ENCODE measurements at places on chromosomes 16 and 17.
A peak's percentile ranks its signal among the peaks of the same experiment; 100 is the strongest.

DNA sequence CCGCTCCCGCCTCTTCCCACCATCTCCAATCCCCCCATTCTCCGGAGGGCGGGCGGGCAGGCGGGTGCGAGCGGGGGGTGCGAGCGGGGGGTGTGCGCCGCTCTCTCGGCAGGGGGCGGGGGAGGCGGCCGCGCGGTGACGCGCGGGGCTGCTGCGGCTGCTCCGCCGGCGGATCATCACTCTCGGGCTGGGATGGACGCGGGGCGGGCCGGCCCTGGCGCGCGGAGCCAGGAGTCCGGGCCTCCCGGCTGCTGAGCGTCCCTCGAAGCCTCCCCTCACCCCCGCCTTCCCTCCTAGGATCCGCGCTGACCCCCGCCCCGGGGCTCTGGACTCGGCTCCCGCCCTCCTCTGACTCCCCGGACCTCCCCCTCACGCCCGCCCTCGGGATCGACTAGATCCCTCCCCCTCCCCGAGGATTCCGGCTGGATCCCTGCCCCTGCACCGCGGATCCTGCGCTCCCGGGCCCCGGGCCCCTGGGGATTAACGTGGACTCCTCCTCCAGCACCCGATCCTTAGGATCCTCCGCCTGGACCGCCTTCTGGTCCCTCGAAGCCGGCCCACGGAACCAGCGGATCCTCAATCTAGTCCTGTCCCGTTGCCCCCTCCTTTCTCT, 946 bp upstream of the TMEM256 start:
- peak; percentile 45 for DNase-seq

- no peak for DNase-seq
Observed at GRCh38 chr17:27764589-27764988, 35.7 kb downstream of the NOS2 start.

DNA sequence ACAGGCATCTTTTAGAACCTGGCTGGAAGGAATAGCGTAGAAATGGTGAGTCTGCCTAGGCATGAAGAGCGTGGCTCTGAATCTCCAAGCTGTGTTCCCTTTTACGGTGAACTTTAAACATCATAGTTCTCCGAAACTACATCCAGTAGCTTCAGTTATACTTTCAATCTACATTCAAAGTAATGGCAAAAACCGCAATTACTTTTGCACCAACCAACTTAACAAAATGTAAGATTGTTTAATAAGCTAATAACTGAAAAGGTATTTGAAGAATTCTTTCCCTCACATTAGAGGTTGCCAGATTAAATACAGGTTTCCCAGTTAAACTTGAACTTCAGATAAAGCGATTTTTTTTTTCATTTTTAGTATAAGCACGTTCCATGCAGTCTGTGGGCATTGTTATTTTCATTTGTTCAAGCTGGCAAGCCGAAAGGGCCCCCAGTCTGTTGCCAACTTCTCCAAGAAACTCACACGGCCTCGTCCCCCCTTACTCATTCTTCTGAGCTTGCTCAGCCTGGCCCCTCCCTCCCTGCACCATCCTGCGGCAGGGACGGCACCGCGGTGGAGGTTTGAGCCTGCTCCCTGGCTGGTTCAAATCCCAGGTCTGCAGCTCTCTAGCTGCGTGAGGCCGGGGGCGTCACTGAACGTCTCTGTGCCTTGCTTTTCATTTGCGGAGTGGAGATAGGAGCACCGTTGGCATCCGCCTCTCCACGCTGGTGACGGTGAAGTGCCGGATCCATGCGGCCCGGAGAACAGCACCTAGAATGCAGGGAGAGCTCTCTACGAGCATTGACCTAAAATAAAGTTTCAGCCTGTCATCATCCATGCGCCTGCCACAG, 3.5 kb upstream of the MTHFSD start:
- no peak for DNase-seq

DNA sequence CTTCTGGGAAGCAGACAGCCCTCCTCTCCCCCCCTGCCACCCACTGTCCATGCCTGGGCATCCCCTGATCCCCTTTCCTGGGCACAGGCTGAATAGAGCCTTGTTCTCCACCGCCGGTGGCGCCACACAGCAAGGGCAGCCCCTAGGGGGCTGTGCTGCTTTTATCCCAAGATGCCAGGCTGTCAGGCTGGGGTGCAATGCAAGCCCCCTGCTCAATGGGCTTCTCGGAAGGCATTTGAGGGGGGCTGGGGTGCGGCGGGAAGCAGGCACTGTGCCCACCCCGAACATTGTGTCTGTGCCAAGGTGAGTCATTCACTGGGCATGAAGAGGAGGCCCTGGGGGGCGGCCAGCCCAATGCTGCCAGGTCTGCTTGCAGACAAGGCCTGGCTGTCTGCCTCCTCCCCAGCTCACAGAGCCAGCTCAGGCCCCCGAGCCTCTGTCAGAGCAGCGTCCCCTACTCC, 1.5 kb upstream of the GFAP start:
- no peak for DNase-seq

GRCh38 chr16:48188449-48189102, 32.8 kb upstream of the ABCC12 start:
- no peak for DNase-seq

DNA sequence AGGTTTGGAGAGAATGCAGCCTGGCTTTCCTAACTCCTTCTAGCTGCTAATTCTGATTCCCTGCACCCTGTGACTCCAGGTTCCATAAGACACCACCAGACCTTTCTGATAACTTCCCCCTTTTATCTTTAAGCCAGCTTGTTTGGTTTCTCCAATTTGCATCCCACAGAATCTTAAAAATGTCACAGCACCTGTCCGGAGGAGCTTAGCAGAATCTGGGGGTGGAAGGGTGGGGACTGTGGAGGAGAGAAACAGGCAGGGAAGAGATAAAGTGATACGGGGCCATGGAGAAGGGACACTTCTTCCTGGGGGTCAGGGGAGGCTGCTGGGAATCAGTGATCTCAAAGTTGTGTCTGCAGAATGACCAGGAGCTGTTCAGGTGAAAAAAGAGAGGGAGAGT, 59.4 kb downstream of the FOXL1 start:
- no peak for DNase-seq

DNA sequence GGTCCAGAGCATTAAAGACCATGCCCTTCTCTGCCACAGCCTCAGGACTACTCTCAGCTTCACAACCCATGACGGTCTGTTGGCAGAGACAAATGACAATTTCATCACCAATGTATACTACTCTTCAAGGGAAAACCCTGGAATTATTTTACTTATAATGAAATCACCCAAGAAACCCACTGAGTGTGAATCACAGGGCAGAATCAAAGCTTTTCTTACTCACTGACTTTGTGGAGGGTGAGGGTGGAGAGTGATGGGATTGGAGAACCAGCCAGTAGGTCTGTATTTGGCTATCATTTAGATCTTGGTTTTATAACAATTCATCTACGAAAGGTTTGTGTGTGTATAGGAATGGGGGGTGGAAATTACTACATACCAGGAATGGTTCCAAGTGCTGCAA, 442.6 kb downstream of the SHISA9 start:
- no peak for DNase-seq

DNA sequence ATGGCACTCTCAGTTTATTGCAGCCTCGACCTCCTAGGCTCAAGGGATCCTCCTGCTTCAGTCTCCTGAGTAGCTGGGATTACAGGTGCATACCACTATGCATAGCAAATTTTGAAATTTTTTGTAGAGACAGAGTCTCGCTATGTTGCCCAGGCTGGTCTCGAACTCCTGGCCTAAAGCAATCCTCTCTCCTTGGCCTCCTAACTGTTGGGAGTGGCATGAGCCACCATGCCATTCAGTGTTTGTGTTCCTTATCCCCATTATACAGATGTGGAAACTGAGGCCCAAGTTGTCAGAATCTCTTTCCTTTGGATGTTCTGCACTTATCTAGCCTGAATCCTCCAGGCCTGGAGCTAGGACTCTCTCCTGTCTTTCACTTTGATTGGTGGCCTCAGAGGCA, 40.8 kb upstream of the NKD1 start:
- DNase-seq = no peak

DNA sequence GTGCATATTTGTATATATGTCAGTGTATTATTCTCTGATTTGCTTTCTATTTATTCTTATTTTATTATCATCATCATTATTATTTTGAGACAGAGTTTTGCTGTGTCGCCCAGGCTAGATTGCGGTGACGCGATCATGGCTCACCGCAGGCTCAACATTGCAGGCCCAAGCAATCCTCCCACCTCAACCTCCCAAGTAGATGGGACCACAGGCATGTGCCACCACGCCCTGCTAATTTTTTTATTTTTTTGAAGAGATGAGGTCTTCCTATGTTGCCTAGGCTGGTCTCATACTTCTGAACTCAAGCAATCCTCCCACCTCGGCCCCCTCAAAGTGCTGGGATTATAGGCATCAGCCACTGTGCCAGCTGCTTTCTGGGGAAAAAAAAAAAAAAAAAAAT, 8.4 kb upstream of the ARHGAP17 start:
- DNase-seq = no peak

GRCh38 chr17:29180788-29181160, 576 bp upstream of the MYO18A start:
- DNase-seq = no peak

DNA sequence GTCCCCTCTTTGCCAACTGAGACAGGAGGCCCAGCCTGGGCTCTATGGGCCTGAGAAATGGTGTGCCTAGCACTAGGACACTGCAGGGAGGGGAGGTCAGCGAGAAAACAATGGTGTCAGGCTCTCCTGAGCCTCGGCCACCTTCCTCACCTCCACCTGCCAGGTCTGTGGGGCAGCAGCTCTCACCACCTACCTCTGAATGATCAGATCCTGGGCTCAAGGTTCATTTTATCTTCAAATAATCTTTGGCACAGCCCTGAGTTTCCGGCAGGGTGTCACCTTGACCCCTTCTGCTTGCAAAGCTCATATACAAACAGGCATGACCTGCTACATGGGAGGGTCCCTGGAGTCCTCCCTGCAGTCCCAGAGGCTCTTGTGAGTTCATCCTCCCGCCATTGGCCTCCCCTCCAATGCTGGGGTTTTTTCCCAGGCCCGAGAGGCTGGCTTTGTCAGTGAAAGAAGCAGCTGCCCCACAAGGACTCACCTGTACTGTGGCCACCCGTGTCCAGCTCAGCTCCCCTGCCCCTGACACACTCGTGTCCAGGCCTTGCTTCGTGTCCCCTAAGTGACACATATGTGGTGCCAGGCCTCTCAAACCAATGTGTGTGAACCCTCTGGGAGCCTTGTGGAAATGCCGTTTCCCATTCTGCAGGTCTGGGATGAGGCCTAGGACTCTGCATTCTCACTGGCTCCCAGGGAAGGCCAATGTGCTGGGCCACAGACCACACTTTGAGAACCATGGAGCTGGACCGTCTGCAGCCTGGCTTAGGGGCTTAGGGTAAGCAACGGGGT, 176.8 kb upstream of the CIBAR2 start:
- DNase-seq = no peak

- no peak for DNase-seq
Observed at GRCh38 chr16:49596648-49597291, 223.2 kb downstream of the C16orf78 start.

GRCh38 chr17:7021993-7022778, 664 bp upstream of the BCL6B start:
- DNase-seq = peak; percentile 58

- no peak for DNase-seq
Observed at GRCh38 chr17:65485388-65486299, 75.8 kb downstream of the AXIN2 start.

GRCh38 chr16:69833357-69834282, 71.5 kb downstream of the WWP2 start:
- DNase-seq = no peak

GRCh38 chr17:79072544-79072943, 2.1 kb upstream of the ENGASE start:
- DNase-seq = no peak

DNA sequence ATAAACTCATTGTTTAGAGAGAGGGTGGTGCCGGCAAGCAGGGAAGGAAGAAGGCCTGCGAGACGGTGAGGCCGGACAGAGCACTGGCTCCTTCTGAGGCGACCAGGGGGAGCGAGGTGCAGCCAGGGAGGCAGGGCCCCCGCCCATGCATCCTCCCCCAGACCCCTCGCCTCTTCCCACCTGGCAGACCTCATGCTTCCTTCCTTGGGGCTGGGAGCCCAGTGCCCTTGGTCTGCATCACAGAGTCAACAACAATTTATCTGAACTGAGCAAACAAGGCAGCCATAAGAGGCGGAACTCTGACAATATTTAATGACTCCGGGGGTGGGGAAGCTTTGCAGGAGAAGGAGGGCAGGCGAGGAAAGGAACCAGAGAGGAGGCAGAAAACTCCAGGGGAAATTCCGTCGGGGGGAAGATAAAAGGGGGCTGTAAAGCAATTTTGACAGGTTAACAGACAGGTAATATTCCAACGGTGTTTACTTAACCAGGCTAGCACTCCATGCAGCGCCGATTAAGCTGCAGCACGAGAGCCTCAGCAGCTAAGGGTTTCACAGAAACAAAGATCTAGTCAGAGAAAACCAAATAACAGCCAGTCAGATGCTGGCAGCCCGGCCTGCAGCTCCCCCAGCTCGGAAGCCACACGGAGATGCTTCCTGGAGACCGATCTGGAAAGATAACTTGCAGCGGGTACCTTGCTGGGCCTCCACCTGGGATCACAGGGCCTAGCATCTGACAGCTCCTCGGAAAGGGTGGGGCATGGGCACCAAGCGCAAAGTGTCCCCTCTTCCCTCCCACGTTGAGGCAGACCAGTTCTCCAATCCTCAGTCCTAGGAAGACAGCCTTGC, 398.2 kb downstream of the SOX9 start:
- no peak for DNase-seq

GRCh38 chr16:106623-107324, 28.7 kb downstream of the MPG start:
- no peak for DNase-seq

DNA sequence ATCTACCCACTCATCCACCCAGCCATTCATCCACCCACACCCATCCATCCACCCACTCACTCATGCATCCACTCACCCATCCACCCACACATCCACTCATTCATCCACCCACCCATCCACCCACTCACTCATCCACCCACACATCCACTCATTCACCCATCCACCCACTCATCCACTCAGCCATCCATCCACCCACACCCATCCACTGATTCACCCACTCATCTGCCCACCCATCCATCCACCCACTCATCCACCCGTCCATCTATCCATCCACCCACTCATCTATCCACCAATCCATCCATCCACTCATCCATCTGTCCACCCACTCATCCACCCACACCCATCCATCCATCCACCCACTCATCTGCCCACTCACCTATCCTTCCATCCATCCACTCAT, 17.3 kb downstream of the NATD1 start:
- DNase-seq = no peak

DNA sequence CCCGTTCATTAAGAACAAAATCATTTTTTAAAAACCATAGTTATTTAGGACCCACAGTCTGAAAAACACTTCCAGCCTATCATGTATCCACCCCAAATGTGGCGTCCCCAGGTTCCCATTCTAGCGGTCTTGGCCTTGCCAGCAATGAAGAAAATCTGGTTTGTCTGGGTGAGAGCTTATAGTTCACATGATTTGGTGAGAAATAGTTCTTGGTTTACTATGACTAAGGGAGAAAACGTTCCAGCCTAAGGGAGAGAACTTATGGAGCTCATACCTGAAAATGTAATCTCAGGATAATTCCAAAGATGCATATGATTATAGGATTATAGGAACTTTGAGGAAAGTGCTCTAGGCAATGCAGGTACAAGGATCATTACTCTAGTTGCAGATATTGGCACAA, 4.8 kb downstream of the MARVELD3 start:
- no peak for DNase-seq

GRCh38 chr16:84643180-84643583, 5.1 kb upstream of the KLHL36 start:
- no peak for DNase-seq
